ENCODE measurements at places on chromosomes 1 and 21. TPM values are rescaled to one million over a fixed set of nuclear protein-coding genes. Genes with fewer than 3 reads are reported as not detected.

MYBPH gene
- total RNA-seq, result 8.5 TPM

CASP9 gene
- 6.0 TPM for total RNA-seq

ZNF593OS gene
- total RNA-seq, result not detected

OR10J4 gene
- total RNA-seq, result not detected

TMEM61 gene
- 0.26 TPM for total RNA-seq

KRTAP21-2 gene
- total RNA-seq, result not detected

MEX3A gene
- total RNA-seq, result 7.0 TPM

BMP8A gene
- 0.40 TPM for total RNA-seq

CELA2A gene
- total RNA-seq, result not detected

LAMC1 gene
- total RNA-seq, result 295 TPM

SFN gene
- total RNA-seq, result 7.0 TPM

UBE2G2 gene
- total RNA-seq, result 26.0 TPM

TNFRSF4 gene
- 2.3 TPM for total RNA-seq

LIPI gene
- total RNA-seq, result not detected

CDKN2C gene
- 18.0 TPM for total RNA-seq

GPR25 gene
- total RNA-seq, result 0.48 TPM

JUN gene
- total RNA-seq, result 87.8 TPM

PLA2G2A gene
- total RNA-seq, result not detected

KCNJ15 gene
- 4.9 TPM for total RNA-seq

MPZ gene
- 2.1 TPM for total RNA-seq

ASCL5 gene
- total RNA-seq, result not detected

All from epithelial cell of alveolus of lung (primary cell).